DMS79 (cell line): ENCODE measurements at places on chromosomes 13 and 19.

DNA sequence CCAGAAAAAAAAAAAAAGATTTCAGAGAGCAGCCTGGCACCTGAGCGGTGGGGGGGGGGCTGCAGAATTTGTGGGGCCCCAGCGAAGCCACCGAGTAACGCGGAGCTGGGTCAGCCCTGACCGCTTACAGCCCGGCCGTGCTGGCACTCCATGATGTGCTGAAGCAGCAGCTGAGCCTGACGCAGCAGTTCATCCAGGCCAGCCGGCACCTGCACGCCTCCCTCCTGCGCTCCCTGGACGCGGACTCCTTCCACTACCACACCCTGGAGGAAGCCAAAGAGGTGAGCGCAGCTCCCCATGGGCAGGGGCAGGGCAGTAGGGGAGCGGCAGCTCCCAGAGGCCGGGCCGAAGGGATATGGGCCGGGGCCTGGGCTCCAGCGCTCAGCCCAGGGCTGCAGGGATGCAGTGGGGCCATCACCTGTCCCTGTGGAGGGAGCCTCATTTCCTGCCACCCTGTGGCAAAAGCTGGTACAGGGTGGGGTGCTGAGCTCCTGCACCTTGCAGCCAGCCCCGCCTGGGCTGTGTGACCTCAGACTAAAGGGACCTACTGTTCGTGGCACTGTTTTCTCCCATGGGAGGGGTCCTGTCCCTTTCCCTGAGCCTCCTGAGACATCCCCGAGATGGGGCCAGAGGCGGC, 18.3 kb downstream of the C19orf44 start:
- no peak for DNase-seq

DNA sequence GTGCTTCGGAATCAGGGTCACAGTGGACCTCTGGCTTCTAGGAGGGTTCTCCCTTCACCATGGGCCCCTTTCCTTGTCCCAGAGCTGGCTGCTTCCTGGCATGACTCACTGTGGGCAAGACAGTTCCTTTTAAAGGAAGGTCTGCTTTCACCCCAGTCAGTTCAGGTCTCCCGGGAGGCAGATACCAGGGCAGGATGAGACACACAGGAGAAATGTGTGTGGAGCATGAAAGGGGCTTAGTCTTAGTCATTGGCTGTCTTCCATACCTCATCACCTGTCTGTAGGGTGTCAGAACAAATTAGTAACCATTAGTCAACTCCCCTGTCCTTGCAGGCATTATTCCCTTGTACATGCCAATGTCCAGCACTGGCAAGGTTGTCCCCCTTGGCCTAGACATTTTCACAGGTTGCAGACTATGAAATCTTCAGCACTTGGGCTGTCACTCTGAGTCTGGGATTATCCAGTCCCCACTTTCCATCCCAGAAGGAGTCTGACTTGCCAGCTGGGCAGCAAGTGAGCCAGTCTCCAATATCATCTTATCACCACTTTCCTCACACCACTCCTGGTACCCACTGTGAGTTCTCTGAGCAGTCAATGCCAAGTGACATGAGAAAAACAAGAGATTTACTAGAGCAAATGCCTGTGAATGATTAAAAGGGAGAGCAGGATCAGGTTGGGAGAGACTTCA, 76.8 kb upstream of the MEDAG start:
- DNase-seq, result no peak

DNA sequence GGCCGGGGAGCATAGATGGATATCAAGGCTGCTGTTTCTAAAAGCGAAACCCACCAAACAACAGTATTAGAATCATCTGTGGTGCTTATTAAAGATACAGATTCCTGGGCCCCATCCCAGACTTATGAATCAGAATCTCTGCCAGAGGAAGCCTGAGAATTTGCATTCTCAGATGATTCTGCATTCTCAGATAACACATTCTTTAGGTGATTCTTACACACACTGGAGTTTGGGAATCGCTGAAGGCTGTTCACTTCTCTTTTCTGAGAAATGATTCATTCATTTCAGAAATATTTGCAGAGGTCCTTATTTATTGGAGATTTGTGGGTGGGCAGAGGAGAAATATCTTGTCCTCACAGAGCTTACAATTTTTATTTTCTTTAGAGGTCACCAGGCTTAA, 24.4 kb downstream of the ALOX5AP start:
- no peak for DNase-seq

GRCh38 chr13:75762076-75762937, 126.2 kb downstream of the LMO7 start:
- no peak for DNase-seq

DNA sequence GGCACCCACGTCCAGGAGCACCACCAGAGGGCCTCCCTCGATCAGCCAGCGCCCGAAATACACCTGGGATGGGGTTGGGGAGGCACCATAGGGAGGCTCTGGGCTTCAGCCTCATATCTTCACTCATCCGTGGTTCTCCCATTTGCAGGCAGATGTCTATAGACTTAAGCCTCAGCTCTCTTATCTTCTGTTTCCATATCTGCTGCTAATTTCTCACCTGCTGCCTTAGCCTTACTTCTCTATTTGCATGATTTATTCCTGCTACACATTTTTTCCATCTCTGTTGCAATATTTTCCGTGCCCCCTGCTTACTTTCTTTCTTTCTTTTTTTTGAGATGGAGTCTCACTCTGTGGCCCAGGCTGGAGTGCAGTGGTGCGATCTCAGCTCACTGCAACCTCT, 5.8 kb downstream of the GYS1 start:
- no peak for DNase-seq

- no peak for DNase-seq
Observed at GRCh38 chr13:48874165-48874564, 101.5 kb upstream of the FNDC3A start.
